ENCODE measurements at places on chromosomes 11 and 22.

DNA sequence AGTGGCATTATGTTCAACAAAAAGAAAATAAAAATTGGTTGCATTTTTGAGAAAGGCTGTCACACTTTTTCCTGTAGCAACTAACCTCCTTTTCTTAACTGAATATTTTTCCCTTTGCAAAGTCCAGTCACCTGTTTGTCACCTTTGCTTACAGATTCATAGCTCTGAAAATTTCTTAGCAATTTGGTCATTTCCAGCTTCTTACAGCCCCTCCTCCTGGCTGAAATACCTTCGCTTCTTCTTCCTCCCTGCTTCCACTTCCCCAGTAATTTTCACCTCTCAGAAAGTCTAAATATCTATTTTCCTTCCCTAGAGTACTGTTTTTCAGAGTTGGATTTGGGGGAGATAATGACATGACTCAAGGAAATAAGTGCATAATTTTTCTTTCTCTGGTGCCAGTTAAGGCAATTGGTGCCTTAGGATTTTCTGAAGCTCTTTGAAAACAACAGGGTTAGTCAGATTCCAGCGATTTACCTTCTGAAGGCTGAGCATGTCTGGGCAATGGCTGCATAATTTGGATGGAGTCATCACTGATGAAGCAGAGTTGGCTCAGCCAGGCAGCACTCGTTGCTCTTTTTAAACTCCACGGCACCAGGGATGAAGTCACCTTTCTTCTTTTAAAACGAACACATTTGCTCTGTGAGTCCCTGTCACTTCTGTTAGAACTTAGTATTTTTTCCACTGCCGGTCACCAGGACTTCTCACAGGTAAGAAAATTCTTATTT is 62.1 kb upstream of the AMOTL1 start:
- DNase-seq = no peak

GRCh38 chr11:59894616-59895015 is 16.0 kb downstream of the OOSP3 start:
- no peak for DNase-seq

DNA sequence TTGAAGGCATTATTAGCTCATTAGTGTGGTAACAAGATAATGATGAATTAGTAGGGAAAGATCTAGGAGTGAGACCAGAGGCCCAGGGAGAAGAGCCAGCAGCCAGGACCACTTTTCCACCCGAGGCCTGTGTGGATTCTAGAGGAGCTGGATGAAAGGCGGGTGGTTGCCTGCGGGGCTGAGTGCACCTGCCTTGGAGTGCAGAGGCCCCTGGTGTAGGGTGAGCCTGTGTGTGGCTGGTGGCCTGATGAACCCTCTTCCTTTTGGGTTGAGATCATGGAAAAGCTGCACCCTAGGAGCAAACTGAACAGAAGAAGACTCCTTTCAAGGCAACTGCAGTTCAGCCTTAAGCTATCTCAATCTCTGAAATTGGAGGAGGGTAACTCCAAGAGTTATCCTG is 5.9 kb upstream of the TP53AIP1 start:
- DNase-seq = no peak

- no peak for DNase-seq
These were observed 12.4 kb downstream of the PCSK7 start for GRCh38 chr11:117219455-117219854.

- DNase-seq = no peak
These were observed 530.3 kb downstream of the TBC1D22A start for GRCh38 chr22:47292546-47293320.
